ENCODE measurements at places on chromosomes 7 and 10.

DNA sequence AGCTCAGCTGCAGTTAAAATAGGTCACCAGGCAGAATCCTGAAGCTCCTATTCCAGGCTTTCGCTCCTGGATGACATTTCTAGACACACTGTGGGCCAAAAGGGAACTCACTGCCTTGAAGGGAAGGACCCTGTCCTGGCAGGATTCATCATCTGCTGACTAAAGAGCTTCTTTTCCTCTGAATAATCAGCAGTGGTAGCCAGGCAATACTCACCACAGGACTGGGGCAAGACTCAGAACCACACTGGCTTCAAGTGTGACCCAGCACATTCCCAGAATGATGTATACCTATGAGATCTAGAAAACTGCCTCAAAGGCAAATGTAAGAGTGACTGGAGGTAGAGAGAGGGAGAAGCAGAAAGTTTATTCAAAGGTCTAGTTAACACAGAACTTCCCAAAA, 29.5 kb upstream of the EBF3 start:
- DNase-seq = no peak

DNA sequence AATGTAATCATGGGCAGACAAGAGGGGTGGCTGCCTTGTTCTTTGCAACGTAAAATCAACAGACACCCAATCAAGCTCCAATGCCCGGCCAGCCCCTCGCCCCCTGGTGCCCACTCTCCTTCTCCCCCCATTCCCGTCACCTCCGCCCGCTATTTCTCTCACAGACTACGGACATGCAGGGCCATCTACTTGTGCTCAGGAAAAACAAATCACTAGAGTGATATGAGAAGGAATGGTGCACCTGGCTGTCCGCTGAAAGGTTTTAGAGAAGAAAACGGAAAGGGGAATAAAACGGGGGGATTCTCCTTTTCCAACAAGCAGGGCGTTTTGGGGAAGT, 396 bp downstream of the GRM8 start:
- no peak for DNase-seq

- DNase-seq = no peak
Measured at GRCh38 chr10:117170244-117170643, 27.0 kb upstream of the KCNK18 start.

- DNase-seq = no peak
Measured at GRCh38 chr7:129751916-129752315, 140.4 kb downstream of the NRF1 start.

DNA sequence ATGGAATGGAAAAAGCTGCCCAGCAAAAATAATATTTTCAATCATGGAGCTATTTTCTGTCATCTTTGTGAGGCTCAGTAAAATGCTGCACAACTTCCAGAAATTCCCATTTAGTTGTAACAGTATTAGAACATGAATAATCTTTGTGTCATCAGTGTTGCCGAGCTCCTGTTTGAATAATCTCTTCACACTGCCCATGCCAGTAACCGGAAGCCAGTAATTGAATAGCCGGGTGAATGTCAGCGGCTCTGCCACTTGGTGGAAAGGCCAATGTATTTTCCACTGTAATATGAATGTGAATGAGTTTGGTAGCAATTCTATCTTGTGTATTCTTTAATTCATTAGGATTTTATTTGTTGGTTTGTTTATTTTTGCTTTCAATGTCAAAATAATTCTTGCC, 172.5 kb upstream of the INSYN2A start:
- no peak for DNase-seq

DNA sequence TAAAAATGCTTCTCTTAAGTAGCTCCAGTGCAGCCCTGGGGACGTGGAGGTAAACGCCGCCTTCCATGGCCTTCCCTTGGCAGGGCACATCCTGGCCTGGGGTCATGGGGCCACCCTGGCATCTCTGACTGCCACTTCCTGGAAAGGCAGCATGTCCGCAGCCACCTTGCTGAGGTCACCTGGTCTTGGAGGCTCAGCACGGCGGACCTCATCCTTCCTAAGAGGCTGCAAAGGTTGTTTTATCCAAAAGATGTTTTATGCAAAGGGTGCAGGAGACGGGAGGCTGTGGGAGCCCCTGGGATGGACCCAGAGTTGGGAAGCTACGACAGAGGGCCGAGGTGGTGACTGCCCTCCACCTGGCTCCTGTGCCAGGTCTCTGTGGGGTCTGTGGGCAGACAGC, 106.0 kb downstream of the TCERG1L start:
- no peak for DNase-seq

DNA sequence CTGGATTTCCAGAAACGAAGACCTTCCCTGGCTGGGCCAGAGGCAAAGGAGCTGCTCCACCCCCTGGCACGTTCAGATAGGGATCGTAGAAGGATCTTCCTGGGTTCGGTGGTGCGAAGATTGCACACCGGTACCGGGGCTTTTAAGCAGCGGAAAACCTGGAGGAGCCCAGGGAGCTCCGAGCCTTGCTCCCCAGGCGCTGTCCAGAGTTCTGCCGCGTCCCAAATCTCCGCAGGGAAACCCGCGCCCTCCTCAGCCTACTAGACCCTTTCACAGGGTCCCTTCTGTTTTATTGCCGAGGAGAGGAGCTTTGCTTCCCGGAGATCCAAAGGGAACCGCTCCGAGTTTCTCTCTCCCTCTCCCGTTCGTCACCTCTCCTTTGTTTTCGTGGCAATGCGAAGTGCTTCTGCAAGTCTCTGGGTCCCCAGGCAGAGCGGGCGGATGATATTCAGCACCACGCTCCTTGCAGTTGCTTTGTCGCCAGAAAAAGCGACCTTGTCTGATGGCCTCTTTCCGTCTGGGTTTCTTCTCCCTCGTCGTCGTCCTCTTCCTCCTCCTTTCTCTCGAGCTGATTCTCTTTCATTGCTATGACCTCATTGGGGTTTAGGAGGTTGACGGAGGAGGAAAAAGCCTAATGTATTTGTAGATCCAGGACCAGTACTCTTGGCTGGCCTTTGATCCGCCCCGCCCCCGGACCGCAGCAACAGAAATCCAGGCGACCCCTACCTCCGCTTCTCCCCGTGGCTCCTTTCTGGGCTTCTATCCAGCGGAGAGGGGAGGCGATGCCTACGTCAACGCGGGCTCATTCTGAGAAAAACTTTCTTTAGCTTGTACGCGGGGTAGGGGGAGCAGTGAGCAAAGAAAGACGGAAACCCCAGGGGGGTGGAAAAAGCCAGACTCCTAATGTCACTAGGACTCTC, at the start of gene TMEM196:
Gene TMEM196 (minus strand): TSS at position 777 of the 920 bp plus-strand sequence. CDS start 921 bp downstream, outside the sequence.
- peak; percentile 8 for DNase-seq

- DNase-seq = no peak
Measured at GRCh38 chr10:69009360-69009759, 20.8 kb downstream of the KIFBP start.

- no peak for DNase-seq
Measured at GRCh38 chr7:140289804-140290203, 108.5 kb downstream of the SLC37A3 start.

DNA sequence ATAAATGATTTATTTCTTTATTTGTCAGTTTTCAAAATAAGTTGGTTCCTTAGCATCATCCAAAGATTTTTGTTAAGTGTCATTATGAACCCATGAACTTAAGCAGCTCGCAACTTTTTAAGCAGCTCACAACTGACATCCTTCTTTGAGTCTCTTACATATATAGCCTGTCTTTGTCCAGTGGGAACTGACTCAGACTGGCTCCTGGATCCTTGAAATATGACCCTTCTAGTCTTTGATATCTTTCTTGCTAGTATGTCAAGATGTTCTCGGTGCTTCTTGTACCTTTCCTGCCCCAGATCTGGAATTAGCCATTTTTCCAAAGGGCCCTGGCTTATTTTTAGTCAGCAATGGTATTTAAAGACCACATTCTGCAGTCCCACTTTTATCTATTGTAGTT, 53.9 kb upstream of the ARID5B start:
- no peak for DNase-seq

- DNase-seq = peak; percentile 55
Measured at GRCh38 chr7:45136106-45137060, 21.2 kb upstream of the RAMP3 start.
